Thoracic aorta (tissue), 2 donors: ENCODE measurements at places on chromosomes 2 and 18. TPM values are rescaled to one million over a fixed set of nuclear protein-coding genes. Genes with fewer than 3 reads are reported as not detected.

Gene TRAF3IP1
- 23.7 TPM for total RNA-seq

DNA sequence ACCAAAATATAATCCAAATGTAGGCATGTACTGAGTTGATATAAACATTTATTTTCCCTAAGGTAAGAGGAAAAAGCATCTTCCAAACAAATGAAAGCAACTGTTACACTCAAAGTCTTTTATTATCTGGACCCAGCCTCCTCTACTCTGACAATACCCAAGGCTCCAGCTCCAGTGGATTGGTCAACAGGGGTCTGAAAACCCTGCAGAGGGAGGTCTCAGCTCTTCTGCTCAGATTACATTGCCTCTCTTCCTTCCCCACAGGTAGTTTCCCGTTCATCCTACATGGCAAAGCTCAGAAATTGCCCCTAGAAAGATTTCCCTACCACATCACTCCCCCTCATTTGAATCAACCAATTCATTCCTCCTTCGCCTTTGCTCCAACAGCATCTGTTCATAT lies 457.0 kb downstream of the METTL4 start:
- no peaks in the 10 kb centered on the region for H3K27me3 ChIP-seq
- no peak overlapping the region for H3K27ac ChIP-seq
- DNase-seq = no peak
- H3K4me3 ChIP-seq = no peak overlapping the region
- H3K36me3 ChIP-seq = no peaks in the 10 kb centered on the region

- H3K4me1 ChIP-seq = peaks cover 50% of the 10 kb centered on the region
- peak overlapping the region; percentile 83 for H3K27ac ChIP-seq
- H3K27me3 ChIP-seq = no peaks in the 10 kb centered on the region
- no peak for DNase-seq
These were observed 590 bp downstream of the IFIH1 start for GRCh38 chr2:162317861-162318327.

- no peak for DNase-seq
- no peak overlapping the region for H3K4me3 ChIP-seq
- no peaks in the 10 kb centered on the region for H3K36me3 ChIP-seq
- H3K27ac ChIP-seq = no peak overlapping the region
- H3K4me1 ChIP-seq = no peaks in the 10 kb centered on the region
These were observed 182.9 kb upstream of the SIX3 start for GRCh38 chr2:44758591-44758990.

- H3K27ac ChIP-seq = no peak overlapping the region
- no peaks in the 10 kb centered on the region for H3K36me3 ChIP-seq
- DNase-seq = no peak
- no peak overlapping the region for H3K4me3 ChIP-seq
- no peaks in the 10 kb centered on the region for H3K4me1 ChIP-seq
These were observed 37.9 kb upstream of the ITGA4 start for GRCh38 chr2:181419129-181419855.

GRCh38 chr18:44541159-44541558 lies 139.5 kb upstream of the SETBP1 start:
- peaks cover 24% of the 10 kb centered on the region for H3K4me1 ChIP-seq
- no peaks in the 10 kb centered on the region for H3K36me3 ChIP-seq
- H3K27me3 ChIP-seq = no peaks in the 10 kb centered on the region
- no peak overlapping the region for H3K4me3 ChIP-seq

GRCh38 chr2:99442837-99443236 lies 47.0 kb downstream of the REV1 start:
- DNase-seq = no peak
- no peak overlapping the region for H3K4me3 ChIP-seq
- no peaks in the 10 kb centered on the region for H3K27me3 ChIP-seq
- peaks cover 5% of the 10 kb centered on the region for H3K4me1 ChIP-seq
- no peak overlapping the region for H3K27ac ChIP-seq

DNA sequence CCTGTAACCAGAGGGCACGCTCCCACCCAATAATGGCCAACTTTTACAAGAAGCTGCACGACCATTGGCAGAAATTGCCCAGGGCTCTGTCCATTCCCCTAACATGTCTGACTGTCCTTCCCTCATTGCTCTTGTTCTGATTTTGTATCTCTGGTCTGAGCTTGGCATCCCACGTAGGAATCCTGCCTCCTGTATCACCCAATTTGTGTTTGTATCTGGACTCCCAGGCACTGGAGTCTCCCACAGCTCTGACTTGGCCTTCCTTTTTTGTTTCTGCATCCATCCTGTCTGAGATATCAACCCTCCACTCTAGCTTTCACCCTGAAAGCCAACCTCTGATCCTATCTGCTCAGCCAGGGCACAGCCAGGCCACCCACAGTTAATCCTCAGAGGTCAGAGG lies 259.8 kb downstream of the FBXO15 start:
- no peaks in the 10 kb centered on the region for H3K36me3 ChIP-seq
- H3K27me3 ChIP-seq = no peaks in the 10 kb centered on the region
- no peak overlapping the region for H3K27ac ChIP-seq
- H3K4me1 ChIP-seq = no peaks in the 10 kb centered on the region

- H3K27ac ChIP-seq = no peak overlapping the region
- H3K4me3 ChIP-seq = no peak overlapping the region
- H3K36me3 ChIP-seq = no peaks in the 10 kb centered on the region
- DNase-seq = no peak
- H3K4me1 ChIP-seq = no peaks in the 10 kb centered on the region
These were observed 16.8 kb upstream of the KCNJ3 start for GRCh38 chr2:154681741-154682140.
